ENCODE measurements at places on chromosomes 13 and 19.

DNA sequence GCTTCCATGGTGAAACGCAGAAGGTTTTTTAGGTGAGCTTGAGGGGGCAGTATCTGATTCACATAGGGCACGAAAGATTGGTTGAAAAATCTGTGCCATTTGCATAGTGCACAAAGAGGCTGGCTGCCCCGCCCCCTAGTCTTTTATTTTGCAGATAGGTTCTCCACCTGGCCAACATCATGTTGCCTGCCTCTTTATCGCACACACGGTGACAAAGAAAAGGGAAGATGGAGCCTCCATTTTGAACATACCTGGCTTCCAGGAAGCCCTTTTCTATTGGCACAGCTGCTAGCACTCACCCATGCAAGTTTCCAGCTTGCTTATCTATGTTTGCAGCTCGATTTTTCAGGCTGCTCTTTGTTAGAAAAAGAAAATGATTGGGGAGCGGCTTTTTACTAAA lies 316.2 kb upstream of the KLHL1 start:
- DNase-seq = no peak

GRCh38 chr19:46646402-46646801 lies 10.4 kb upstream of the GNG8 start:
- no peak for DNase-seq

- DNase-seq = peak; percentile 31
Observed at GRCh38 chr19:2274931-2275535, 6.9 kb downstream of the PEAK3 start.

DNA sequence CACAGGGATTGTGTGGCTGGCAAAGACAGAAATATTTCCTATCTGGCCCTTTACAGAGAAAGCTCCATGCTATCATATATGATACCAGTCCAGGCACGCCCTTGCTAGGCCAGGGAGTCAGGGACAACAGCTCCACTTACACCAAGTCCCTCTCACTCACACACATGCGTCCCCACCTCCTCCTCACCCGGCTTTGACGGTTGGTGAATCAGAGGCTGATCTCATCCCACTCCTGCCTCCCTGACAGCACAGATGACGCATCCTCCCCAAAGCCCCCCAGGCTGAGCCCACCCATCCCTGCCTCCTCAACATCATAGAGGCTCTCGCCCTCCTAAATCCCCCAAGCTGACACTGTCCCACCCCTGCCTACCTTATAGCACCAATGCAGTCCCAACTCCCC lies 62.7 kb downstream of the F2RL3 start:
- peak; percentile 14 for DNase-seq

- DNase-seq = no peak
Observed at GRCh38 chr13:42152495-42152894, 104.0 kb downstream of the DGKH start.

GRCh38 chr19:1104311-1105007 lies 665 bp downstream of the GPX4 start:
- peak; percentile 66 for DNase-seq

GRCh38 chr13:29497137-29497654 lies 98.3 kb downstream of the SLC7A1 start:
- DNase-seq = no peak

DNA sequence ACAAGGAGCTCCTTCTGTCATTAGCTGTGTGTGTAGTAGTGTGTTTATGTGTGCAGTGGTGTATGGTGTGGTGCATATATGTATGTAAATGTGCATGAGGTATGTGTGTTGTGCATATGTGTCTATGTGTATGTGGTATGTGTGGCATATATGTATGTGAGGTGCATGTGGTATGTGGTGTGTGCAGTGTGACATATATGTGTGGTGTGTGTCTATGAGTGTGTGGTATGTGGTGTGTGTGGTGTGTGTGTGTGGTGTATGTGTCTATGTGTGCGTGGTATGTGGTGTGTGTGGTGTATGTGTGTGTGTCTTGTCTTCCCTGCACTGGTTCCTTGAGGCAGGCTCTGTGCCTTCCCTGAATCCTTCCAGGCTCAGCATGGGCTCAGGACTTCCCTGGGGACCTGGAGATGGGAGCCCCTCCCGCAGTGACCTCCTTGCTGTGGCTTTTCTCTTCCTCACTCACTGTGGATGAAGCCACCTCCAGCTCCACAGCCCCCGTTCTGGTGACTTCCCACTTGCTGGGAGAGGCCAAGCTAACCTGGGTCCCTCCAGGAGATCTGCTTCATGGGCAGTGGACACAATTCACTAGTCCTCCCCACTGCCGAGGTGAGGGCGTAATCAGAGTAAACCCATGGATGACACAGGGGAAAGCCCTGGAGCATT lies 64.2 kb downstream of the CCDC70 start:
- no peak for DNase-seq

GRCh38 chr13:113667771-113668490 lies 912 bp downstream of the GRK1 start:
- no peak for DNase-seq

DNA sequence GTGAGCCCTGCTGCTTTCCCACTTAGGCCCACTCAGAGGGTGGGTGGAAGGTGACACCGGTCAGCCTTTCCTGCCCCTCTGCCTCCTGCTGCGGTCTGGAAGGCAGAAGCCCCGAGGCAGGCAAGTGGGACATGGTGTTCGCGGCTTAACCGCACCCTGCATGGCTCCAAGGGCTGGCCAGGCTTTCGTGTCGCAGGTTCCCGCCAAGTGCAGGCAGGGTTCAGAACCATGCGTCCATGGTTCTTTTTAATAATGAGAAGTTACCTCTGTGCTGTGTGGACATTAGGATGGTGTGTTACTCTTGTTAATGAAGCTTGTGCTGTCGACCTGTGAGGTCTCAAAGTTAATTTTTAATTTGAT lies 986 bp downstream of the DGKH start:
- peak; percentile 4 for DNase-seq

- DNase-seq = no peak
Observed at GRCh38 chr13:78078168-78078567, 159.5 kb upstream of the EDNRB start.

DNA sequence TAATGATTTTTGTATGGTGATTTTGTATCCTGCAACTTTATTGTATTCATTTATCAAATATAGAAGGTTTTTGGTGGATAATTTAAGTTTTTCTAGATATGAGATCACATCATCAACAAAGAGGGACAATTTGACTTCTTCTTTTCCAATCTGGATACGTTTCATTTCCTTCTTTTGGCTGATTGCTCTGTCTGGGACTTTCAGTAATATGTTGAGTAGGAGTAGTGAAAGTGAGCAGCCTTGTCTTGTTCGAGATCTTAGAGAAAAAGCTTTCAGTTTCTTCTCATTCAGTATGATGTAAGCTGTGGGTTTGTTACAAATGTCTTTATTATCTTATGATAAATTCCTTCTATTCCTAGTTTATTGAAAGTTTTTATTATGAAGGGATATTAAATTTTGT lies 352.0 kb upstream of the DACH1 start:
- no peak for DNase-seq

DNA sequence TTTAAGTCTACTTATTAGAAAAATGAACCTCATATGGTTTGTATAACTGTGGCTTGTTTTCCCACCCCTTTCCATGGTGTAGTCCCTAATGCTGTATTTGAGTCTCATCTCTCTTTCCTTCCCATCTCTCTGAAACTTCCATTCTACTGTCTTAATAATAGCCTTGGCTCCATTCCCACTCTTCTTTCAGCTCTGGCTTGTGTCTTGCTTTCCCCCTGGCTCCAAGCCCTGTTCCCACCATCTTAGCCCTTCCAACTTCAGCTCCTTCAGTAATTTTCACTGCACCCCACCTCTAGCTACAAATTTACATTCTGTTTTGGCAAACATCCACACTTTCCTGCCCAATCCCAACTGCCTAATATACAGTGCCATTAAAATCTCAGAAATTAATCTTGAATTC lies 137.5 kb downstream of the SLITRK6 start:
- no peak for DNase-seq

- no peak for DNase-seq
Observed at GRCh38 chr19:19214892-19215291, 3.1 kb downstream of the NCAN start.

GRCh38 chr13:29543230-29544215 lies 52.0 kb downstream of the SLC7A1 start:
- DNase-seq = no peak

GRCh38 chr13:24267274-24267673 lies 42.1 kb upstream of the C1QTNF9 start:
- DNase-seq = no peak

DNA sequence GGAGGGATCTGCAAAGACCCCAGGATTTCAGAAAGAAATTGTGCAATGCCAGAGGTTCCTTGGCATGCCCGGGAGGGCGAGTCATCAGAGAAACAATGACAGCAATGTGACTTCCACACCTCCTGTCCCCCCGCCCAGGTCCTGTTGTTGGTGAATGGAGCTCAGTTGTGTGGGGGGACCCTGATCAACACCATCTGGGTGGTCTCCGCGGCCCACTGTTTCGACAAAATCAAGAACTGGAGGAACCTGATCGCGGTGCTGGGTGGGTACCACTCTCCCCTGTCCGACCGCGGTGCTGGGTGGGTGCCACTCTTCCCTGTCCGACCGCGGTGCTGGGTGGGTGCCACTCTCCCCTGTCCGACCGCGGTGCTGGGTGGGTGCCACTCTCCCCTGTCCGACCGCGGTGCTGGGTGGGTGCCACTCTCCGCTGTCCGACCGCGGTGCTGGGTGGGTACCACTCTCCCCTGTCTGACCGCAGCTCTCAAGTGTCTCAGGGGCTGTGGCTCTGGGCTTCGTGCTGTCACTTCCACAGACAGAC lies 5.2 kb upstream of the F10 start:
- no peak for DNase-seq

DNA sequence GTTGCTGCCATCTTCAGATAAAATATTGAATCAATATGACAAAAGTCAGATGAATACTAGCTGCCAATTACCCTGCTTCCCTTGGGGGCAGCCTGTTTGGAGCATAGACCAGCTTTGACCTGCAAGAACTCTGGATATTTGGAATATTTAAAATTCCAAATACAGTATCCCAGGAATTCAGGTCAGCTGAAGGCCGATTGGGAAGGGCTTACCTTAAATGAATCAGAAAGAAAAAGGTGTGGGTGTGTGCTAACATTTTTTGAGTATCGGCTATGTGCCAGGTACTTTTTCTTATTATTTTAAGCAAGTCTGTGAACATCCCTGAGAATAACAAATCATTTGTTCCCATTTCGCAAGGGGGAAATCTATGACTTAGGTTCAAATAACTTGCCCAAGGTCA lies 1.8 kb upstream of the RUBCNL start:
- DNase-seq = no peak

- no peak for DNase-seq
Observed at GRCh38 chr19:34504273-34504808, 22.8 kb downstream of the WTIP start.

- DNase-seq = no peak
Observed at GRCh38 chr13:22114630-22115311, 443.9 kb downstream of the FGF9 start.

DNA sequence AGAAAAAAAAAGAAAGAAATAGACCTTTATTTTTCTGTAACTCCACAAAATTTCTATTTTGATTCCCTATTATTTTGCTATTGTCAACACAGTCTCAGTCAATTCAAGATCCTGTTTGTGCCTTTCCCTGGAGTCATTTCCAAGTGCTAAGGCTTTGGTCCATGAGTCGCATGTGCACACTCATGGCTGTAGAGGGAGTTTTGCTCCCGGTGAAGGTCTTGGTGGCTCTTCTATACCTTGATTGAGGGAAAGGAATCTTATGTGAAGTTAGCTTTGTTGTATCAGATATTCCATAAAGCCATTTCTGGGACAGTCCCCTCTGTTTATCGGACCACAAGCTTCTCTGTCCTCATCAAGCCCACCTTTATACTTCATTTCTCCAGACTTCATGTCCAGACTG lies 58.7 kb upstream of the ALOX5AP start:
- DNase-seq = no peak

- DNase-seq = no peak
Observed at GRCh38 chr13:112960706-112961105, 8.3 kb upstream of the MCF2L start.

- no peak for DNase-seq
Observed at GRCh38 chr19:41324231-41324702, 14.3 kb downstream of the CCDC97 start.

- no peak for DNase-seq
Observed at GRCh38 chr13:113775451-113776145, 16.6 kb downstream of the TMEM255B start.

DNA sequence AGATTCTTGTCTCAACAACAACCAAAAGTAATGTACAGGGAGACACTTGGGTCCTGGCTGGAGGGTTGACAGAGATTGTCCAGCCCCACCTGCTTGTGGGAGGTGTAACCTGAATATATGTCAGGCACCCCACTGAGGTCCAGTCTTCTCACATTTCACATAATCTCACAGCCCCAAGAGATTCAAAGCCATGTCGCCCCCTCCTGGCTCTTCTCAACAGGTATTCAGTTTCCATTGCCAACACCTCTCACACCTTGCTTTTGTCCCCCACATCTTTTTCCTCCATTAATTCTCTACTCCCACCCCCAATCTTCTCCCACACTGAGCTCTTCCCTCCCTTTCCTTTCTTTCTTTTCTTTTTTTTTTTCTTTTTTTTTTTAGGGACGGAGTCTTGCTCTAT lies 11.2 kb downstream of the UNC13A start:
- no peak for DNase-seq

DNA sequence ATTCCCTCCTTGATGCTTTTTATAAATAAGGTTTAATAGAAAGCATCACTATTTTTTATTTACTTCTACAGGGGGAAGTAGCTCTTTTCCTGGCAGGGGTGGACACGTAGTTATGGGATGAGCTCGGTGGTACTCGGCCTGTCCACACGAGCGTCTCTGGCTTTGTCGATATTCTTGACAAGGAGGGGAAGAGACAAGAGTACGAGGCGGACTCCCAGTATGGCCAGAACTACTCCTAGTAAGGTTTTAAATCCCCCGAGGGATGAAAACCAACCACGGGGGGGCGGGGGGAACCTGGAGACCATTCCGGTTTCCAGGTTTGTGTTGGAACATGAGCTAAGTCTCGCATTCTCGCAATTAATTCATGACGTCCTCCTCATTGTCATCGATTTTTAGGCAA lies 5.6 kb upstream of the BSG start:
- DNase-seq = no peak

GRCh38 chr19:56111601-56112312 lies 9.3 kb downstream of the ZNF787 start:
- no peak for DNase-seq

- no peak for DNase-seq
Observed at GRCh38 chr19:29681422-29682235, 16.4 kb downstream of the PLEKHF1 start.

- no peak for DNase-seq
Observed at GRCh38 chr19:29277102-29277501, 64.2 kb upstream of the UQCRFS1 start.

- no peak for DNase-seq
Observed at GRCh38 chr19:3932931-3933810, at the start of gene NMRK2. Gene NMRK2, plus strand, starts transcription at chr19:3933069. Its CDS starts 603 bp downstream, at chr19:3933672.

- no peak for DNase-seq
Observed at GRCh38 chr19:11721681-11722080, 17.1 kb downstream of the ZNF823 start.

- no peak for DNase-seq
Observed at GRCh38 chr13:98585398-98585754, 8.5 kb upstream of the STK24 start.

GRCh38 chr13:44746690-44747089 lies 170.6 kb upstream of the TSC22D1 start:
- DNase-seq = no peak
